ENCODE measurements at places on chromosomes 16 and 17.

DNA sequence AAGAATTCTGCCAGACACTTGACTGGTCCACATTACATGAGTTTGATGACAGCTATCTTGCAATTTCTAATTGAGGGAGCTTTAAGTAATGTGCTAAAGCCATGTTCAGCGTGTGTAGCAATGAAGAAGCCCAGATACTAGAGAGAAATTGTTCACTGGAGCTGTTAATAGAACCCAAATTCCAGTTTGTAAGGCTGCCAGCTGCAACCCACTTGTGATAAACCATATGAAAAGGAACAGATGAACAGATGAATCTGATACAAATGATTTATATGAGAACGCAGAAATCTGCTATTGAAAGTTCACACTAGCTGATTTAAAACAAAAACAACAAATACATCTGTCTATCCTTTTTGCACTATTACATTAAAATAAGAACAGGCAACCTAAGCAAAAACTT, 6.2 kb downstream of the NACA2 start:
- DNase-seq = no peak

- peak; percentile 33 for DNase-seq
Measured at GRCh38 chr16:12162151-12162985, 185.8 kb downstream of the SNX29 start.

GRCh38 chr16:29825145-29826044, 5.1 kb downstream of the MVP start:
- DNase-seq = peak; percentile 73

DNA sequence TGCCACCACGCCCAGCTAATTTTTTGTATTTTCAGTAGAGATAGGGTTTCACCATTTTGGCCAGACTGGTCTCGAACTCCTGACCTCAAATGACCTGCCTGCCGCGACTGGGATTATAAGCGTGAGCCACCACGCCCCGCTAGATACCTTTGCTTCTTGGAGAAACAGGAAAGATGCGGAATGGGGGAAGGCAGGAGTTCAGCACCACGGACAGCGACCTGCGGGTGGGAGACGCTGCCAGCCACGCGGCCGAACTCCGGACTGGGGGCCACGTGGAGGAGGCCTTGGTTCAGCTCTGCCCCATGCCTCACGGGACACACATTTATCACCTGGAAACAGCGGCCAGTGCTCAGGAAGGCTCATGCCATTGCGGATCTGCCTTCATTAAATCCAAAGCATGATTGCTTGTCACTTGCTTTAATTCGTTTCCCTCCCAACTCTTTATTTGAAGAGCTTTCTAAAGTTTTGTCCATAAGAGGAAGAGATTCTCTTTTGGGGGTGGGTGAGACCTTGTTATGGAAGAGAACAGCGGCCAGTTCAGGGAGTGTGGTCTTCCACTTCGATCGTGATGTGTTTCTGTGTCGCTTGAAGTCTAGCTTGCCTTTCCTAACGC, 219.9 kb downstream of the ENGASE start:
- DNase-seq = peak; percentile 53

DNA sequence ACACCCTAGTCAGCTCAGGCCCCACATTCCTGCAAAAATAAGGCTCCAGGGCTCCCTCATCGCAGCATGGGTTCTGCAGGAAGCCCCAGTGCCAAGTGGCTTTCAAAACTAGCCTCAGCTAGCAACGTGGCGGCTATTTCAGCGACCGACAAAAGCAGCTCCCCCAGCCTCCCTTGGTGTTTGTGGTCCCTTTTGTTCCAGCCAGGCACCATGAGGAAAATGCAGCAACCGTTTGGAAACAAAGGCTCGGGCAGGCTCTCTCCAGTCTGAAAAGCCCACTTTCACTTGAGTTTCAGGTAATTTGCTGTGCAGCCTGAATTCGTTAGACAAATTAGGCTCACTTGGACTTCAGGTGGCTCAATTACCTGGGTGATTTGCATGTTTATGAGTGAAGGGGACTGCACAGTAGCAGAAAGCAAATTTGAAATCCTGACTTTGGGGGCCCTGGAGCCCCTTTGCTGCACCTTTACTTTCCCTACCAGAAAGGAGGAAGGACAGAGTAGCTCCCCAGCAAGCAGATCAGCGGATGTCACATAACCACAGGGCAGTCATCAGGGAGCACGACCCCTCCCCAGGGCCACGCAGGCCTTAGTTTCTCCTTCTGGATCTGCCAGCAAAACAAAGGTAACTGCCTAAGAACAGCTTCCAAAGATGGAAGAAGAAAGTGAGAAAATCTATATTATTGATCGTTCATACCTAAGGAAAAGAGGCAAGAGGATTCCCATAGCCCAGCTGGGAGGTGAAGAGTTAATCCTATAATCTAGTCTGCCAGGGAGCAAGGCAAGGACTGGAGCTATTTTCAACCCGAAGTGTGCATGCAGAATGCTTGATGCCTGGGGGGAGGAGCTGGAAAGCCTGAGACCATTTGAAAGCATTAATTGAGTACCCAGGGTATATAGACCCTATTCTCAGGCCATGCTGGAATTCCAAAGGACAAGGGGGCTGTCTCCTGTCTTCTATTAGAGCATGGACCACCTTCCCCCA, 143.1 kb upstream of the SDK2 start:
- no peak for DNase-seq

DNA sequence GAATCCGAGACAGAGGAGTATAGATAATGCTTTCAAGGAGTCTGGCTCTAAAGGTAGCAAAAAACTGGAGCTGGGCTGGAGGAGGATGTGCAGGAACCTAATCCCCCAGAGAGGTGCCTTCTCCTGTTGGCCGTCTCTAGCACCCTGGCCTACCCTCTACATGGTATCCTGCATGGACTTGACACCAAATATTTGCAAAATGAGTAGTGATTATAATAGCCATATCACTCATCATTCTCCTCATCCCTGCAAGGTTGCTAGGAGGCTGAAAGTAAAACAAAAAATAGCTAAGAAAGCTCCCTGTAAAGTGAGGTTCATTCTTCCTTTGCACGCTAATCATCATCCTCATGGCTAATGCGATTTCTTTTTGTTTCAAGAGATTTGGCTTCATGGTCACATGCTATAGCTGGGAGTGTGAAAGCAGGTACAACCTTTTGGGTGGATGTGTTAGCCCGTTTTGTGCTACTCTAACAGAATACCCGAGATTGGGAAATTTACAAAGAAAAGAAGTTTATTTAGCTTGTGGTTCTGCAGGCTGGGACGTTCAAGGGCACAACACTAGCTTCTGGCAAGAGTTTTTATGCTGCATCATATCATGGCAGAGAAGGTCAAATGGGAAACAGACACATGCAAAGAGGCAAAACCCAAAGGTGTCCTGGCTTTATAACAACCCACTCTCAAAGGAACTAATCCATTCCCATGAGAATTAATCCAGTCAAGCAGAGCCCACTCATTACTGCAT, 27.1 kb upstream of the CIITA start:
- no peak for DNase-seq

GRCh38 chr17:6482105-6482455, 37.8 kb downstream of the PIMREG start:
- DNase-seq = no peak

DNA sequence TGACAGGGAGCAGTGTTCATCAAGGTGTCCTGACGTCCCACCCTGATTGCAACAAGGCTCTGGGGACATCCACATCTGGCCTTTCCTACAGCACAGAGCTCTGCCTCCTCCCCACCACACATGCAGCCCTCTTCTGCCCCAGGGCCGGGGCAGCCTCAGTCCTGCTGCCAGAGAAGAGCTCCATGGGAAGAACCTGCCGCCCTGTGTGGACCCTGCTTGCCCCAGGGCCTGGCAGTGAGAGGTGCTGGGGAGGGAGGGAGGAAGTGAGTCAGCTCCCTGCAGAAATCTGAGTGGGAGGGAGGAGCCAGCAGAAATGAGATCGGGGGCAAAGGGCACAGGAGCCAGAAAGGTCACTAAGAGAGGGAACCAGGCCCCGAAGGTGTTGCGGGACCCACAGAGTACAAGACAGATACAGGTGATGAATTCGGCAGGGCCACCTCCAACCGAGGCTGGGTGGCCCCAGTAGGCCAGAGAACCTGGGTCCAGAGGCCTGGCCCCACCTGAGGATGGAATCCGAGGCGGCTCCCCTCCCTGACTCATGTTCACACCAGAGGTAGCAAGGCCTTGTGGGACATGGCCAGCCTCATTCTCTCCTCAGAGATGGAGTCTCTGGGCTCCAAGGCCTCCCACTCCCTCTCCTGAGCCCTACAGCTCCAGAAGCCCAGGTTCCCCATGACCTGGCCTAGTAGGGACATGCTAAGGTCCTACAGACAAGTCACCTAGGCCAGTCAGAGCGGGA, 24.8 kb downstream of the MYO18A start:
- peak; percentile 55 for DNase-seq

DNA sequence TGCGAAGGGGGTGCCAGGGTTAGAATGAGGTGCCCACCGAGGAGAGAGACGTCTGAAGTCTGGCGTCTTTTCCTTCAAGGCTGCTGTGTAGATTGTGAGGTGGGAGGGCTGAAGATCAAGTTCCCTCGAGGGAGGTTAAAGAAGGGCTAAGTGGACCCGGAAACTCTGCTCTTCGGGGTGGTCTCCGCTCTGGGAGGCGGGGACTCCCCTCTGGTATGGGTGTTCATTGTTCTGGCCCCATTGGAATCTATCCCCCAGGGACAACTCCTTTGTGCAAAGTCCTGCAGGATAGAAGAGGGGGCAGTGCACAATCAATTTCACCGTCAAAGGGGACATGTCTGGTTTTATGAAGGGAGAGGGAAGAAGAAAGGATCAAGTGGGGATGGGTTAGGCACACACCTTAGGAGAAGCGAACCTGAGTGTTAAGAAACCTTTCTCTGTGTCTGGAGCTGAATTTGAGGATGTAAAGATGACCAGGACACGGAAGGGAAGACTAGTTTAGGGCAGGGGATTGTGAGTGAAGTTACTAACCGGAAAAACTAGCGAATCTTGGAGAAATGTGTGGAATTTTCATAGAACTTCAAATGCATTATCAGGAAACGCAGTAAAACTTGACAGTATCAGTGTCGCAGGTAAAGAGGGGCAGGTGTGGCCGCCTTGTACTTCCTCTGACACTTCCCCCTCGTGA, 809 bp upstream of the RAB34 start:
- DNase-seq = peak; percentile 52

DNA sequence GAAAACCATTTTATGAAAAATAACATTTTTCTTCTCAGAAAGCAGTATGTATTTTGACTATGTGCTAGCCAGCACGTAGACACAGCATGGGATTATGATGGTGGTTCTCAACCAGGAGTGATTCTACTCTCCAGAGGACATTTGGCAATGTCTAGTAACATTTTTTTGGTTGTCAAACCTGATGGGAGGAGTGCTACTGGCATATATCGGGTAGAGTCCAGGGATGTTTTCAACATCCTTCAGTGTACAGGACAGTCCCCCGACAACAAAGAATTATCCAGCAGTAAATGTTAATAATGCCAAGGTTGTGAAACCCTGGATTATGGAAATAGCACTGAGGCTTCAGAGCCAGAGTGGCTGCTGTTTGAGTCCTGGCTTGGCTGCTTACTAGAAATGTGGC, 27.7 kb downstream of the AP2B1 start:
- no peak for DNase-seq

- DNase-seq = no peak
Measured at GRCh38 chr17:45789874-45790273, 5.8 kb downstream of the CRHR1 start.

DNA sequence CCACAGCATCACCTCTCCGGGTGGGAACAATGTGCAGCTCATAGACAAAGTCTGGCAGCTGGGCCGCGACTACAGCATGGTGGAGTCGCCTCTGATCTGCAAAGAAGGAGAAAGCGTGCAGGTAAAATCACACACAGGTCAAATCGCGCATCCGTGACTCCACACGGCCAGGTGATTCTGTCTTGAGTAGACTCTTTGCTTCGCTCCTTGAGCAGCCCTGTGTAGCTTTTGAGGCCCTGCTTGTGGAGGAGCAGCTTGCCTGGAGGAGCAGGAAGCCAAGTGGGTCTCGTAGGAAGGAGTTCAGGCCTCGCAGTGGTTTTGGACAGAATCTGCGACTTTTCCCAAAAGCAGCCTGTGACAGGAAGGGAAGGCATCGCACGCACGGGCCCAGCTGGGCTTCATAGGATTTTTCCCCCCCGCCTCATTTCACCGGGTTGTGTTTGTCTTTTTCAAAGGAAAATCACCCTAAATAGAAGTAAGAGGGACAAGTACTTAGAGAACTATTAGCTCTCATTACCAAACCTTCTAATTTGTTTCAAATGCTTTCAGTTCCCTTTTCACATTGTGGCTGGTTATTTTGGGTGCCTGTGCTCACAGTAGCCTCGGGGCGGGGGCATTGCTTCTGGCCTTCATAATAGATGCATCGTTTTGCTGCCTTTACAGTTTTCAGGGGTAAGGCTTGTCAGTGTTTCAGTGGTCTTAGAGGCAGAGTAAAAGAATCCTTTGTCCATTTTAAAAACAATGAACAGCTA, 71.5 kb downstream of the SEC14L1 start:
- DNase-seq = no peak

GRCh38 chr17:42431758-42432161, 8.7 kb upstream of the CAVIN1 start:
- peak; percentile 69 for DNase-seq

DNA sequence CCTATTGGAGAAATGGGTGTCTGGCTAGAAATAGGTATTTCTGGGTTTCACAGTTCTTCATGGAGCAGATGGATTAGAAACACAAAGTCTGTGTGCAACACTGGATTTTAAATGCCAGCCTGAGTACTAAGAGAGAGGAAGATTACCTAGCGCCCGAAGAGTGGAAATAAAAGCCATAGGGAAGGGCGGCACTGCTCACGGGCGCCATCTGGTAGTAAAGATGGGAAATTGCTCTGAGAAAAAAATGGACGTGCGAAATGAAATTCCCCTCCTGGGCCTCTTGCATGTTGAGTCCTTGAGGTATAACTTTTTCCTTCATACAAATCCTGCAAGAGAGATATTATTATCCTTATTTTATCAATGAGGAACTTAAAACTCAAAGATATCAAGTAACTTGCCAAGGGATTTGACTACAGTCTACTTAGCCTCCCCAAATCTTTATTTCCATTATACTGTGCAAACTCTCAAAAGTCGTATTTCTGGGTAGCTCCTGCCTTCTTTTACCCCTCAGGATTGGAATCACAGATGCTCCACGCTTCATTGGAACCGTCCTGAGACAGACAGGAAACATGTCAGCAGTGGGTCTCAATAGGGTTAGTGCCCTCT, 72.8 kb downstream of the MMD start:
- DNase-seq = peak; percentile 65

DNA sequence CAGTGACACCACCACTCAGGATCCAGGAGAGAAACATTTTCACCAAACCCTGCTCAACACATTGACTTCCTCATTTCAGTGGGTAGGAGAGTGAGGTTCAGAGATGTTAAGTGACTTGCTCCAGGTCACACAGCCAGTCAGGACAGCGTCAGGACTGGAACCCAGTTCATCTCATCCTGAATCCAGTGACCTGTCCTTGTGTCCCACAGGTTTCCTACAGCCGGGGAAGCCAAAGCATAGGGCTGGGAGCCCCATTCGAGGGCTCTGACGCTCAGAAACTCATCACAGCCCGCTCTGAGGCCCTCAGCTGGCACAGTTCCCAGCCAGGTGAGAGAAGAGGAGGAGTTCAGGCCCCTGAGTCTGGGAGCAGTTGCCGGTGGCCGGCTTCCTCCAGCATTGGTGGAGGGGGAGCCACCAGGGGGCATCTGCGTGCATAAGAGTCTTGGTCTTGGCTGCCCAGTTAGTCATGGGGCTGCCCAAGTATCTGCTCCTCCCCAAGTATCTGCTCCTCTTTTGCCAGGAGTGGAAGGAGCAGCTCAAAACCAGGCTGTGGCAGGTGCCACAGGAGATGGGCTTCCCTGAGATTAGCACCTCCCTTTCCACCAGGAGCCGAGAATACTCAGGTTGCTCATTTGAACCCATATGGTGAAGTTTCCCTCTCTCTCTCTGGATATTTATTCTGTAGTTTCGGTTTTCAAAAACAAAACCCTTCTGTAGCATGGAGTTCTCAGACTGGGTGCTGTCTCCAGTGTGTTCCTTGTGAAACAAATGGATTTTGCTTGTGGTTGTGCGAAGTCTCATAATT, 56.0 kb downstream of the TNFRSF13B start:
- DNase-seq = peak; percentile 40
